ENCODE measurements at places on chromosomes 13 and 19.

DNA sequence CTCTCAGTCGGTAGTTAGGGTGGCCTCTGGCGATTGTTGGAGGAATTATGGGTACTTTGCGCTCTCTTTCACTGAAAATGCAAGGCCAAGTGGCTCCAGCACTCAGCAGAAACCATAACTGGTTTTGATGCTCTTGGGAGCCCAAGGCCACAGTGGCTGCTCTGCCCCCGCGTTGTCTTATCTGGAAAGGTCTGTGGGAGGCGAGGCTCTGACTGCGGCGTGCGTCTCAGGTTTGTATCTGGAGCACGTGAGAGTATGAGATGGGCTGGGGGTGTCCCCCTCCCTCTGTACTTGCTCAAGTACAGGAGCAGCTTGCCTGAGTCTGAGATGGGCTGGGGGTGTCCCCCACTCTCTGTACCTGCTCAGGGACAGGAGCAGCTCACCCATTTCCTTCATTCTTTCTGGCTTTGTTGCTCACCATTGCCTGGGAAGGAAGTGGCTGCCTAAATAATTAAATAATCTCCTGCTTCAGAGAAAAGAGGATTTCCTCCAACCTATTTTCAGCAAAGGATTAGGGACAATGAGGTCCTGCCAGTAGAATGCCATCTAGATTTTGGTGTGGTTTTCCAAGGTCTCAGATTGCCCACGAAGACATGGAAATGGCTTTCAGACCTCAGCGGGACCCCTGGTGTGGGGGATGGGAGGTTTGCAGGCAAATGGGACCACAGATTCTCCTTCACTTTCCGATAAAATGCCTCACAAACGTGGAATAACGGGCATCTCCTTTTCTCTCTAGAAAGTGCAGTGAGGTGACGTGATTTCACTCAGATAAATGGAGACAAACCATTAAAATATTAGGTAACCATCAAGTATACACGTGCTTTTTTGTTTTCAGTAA lies 14.7 kb downstream of the ATP11A start:
- DNase-seq: no peak

DNA sequence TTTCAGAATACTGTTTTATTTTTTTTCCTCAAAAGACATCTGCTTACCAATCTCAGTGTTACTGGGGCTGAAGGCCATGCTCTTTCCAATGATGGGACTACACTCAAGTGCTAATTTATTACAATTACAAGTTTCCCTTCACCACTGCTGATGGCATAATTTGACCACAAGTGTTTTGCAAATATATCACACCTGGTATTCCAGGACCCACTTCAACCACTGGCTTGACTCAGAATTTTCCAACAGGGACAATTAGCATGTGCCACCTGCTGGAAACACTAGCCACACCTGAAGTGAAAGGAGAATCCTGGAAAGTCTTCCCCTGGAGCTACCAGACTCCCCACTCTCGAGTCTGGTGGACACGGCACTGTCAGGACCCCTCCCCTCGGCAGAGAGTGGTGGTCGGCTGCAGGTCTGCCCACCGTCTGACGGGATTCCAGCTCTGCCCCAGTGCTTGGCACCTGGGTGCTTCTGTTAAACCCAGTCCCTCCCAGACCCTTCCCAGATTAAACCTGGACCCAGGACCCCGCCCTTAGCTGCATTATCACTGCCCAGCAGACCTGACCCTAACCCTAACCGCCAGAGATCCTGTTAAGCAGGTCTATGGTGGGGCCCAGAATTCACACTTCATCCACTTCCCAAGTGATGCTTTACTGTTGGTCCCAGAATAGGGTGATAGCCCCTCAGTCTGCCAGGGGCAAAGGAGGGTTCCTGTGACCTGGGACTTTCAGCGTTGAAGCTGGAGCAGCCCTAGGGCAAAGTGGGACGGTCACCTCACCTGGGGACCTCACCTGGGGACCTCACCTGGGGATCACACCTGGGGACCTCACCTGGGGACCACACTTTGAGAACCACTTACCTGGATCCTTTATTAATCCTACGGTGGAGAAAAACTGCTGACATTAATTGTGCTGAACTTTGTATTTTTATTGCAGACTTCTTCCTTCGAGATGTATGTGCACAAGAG lies 17.6 kb upstream of the RASA3 start:
- DNase-seq: no peak

GRCh38 chr13:30991184-30991583 lies 58.7 kb downstream of the TEX26 start:
- no peak for DNase-seq

GRCh38 chr13:59112221-59112718 lies 1051.5 kb downstream of the DIAPH3 start:
- DNase-seq: no peak

GRCh38 chr19:31531326-31531725 lies 182.1 kb upstream of the TSHZ3 start:
- DNase-seq: no peak

- DNase-seq: no peak
Observed at GRCh38 chr13:42401376-42401775, 129.4 kb downstream of the AKAP11 start.

DNA sequence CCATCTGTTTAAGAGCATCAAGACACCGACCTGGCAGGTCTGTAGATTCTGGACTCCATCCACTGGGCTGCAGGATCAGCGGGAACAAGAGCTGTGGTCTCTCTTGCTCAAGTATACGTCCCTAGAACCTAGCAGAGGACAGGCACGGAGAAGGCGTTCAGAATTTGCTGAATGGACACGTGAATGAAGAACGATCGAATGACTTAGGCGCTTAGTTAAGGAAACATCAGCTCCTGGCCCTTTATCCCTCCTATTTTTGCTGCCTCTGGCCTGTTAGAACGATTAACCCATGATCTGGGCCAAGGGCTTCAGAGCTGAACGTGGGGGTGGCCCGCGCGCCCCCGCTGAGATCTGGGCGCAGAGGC lies 953 bp downstream of the DZIP1 start:
- no peak for DNase-seq

DNA sequence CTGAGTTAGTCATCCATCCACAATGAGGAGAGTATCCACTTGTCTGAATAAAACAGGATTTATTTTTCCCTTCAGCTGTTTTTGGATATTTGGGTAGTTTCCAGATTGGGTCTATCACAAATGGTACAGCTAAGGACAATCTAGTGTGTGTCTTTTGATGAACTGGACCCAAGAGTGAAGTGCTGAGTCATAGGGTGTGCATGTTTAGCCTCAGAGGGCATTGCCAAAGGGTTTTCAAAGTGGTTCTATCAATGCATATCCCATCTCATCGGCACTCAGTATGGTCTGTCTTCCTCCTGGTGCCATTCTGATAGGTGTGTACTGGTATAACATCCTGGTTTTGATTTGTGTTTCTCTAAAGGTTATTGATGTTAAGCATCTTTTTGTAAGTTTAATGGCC lies 62.3 kb downstream of the GSX1 start:
- DNase-seq: no peak
